NCI-H1436 (cell line): ENCODE measurements at places on chromosomes 7 and 10.

DNA sequence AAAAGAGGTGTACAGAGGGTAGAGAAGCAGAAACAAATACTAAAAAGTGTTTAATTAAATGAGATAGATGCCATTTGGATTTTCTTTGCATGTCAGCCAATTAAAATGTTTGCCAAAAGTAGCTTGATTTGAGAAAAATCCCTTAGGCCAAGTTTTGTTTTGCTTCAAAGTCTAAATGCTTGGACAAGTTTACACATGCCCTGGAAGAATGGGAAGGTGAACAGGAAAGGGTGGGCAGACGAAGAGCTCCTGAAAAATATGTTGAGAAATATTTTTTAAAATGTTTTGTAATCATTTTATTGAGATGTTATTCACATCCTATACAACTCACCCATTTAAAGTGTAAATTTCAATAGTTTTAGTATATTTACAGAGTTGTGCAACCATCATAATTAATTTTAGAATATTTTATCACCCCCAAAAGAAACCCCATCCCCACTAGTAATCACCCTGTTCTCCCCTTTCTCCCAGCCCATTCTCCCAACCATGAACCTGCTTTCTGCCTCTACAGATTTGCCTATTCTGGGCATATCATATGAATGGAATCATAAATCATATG is 98.5 kb upstream of the ANK3 start:
- DNase-seq: no peak

- DNase-seq: no peak
Measured at GRCh38 chr10:13234172-13234571, at the start of gene UCMA. Gene UCMA (minus strand): TSS chr10:13234374. CDS start chr10:13234258, 116 bp downstream.

DNA sequence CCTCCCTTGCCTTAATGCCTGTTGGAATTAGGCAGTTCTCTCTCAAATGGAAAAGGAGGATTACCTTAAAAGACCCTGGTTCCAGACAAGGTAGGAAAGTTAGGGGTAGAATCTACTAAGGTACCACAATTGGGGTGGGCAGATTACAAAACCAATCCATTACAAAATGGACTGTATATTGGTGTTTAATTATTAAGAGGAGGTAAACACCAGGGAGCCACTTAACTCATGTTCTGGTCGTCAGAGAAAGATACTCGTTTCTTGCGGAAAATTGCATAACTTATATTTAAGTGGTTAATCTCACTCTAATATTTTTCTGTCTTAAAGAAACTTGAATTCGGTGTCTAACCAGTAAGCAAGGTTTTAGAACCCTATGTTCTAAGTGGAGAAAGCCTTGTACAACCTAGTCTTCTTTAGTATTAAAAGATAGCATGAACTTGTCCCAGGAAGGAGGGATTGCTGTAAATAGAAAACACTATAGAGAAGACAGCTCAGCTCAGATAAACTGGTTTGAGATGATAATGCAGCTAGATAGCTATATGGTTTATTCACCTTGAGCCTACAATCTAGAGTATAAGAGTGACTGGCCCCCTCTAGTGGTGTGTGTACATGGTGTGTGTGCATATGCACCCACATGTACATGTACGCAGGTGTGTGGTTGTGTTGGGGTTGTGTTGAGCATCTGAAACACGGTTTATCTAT is 58.0 kb upstream of the STRIP2 start:
- peak; percentile 9 for DNase-seq

DNA sequence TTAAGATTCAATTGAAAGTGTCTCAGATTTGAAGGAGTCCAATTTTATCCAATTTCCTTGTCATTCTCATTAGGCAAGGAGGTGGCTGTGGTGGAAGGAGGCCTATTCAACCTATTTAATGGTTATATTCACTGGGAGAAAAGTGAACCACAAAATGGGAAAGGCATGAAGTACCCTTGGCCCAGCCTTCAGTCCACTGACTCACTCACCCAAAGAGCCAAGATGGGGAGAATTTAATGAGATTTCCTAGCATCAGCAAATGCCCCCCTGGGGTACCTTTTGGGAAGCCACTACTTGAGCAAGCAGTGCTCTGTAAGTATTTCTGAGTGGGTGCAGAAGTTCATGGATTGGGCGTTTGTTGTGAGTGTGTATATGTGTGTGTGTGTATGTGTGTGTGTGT is 144.1 kb downstream of the NRP1 start:
- DNase-seq: no peak

GRCh38 chr10:78000956-78001472 is 28.3 kb downstream of the POLR3A start:
- DNase-seq: no peak

DNA sequence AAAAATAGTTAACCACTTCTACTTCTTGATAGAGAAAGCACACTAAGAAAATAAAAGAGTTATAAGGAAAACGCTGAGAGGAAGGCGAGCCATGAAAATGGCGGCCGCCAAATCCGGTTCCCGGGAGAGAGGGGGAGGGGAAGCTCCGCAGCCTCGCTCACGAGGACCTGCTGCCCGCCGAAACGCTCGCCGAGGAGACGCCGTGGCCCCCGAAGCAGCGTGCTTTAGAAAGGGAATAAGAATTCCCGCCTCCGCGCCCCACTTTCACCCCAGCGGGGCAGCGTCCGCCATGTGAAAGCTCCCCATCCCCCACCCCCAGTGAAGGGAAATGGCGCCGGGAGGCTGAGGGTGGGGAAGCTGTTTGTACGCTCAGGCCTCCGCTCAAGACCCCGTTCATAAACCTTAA is 505 bp downstream of the HNRNPA2B1 start:
- DNase-seq: peak; percentile 56

- DNase-seq: no peak
Measured at GRCh38 chr7:83648464-83649241, at the start of gene SEMA3E. Gene SEMA3E (minus strand): TSS chr7:83649139.
